ENCODE measurements at places on chromosomes 16 and 17. TPM values are rescaled to one million over a fixed set of nuclear protein-coding genes. Genes with fewer than 3 reads are reported as not detected.

The SECTM1 gene
- total RNA-seq: 1.4 TPM

DNA sequence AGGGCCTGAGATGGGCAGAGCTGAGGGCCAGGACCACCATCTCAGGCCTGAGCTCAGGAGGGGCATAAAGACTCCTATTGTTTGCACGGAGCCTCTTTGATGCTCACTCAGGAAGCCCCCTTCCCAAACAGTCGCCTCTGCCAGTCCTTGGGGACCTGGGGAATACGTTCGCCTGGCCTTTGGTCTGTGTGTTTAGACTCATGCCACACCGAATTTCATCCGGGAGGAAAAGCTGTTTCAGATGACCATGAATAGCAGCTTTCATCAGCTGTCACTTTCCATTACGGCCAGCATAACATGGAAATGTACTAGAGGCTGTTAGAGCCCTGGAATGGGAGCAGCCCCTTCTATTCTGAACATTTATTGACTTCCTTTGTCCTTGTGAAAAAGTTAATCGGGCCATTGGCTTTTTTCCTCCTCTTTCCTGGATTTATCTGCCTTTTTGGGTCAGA lies 139.0 kb downstream of the HS3ST3A1 start:
- DNase-seq: no peak

- DNase-seq: no peak
Measured at GRCh38 chr17:80251966-80252365, 8.7 kb upstream of the RNF213 start.

- DNase-seq: no peak
Measured at GRCh38 chr17:67246653-67247415, 1.8 kb upstream of the HELZ start.

DNA sequence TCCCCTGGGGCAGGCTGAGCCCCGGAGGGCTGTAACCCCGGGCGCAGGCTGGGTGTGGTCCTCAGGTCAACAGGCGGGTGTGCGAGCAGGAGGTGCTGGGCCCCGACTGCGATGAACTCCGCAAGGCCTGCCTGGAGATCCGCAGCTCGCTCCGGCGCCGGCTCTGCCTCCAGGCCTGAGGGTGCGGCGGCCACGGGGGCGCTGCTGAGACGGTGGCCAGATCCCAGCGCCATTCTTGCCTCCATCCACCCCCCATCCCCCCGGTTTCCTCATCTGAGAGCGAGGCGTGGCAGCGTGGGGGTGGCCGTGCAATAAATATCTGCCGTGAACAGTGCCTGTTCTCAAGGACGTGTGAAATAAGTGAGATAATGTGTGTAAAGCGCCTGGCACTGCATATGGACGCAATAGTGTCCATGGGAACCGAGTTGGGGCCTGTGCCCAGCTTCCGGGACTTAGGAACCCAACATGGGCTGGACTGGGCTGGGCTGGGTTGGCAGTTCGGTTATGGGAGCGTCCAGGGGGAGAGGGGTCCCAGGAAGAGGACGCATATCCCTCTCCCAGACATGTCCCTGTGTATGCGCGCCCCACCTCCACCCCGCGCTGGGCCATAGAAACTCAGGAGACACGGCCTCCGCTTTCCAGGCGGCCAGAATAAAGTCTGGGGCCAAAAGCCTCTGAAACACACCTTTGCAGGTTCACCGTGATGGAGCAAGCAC lies 15.0 kb downstream of the ZNF213 start:
- DNase-seq: peak; percentile 70

GRCh38 chr16:35176449-35176848 lies 1717.0 kb downstream of the TP53TG3F start:
- DNase-seq: no peak

The NPIPA5 gene
- total RNA-seq: 3.9 TPM

The LCMT1 gene
- total RNA-seq: 56.3 TPM

DNA sequence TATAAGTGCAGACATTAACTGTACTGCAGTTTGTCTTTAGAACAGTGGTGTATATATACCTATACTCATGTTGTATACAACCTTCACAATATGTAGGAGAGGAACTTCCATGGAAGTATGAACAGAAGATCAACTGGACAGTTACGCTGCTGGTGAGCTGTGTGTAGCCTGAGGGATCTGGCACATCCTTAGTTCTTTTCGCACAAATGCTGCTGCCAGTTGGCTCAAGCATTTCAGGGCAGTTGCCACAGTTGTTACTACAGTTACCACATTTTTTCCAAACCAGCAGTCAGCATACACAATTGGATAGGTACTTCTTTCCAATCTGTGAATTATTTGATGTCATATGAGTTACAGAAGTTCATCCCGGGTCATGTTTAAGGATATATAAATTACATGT lies 539.6 kb upstream of the HSBP1 start:
- DNase-seq: no peak

The OR4D1 gene
- not detected for total RNA-seq

GRCh38 chr16:54594601-54595391 lies 308.2 kb upstream of the IRX3 start:
- DNase-seq: no peak

DNA sequence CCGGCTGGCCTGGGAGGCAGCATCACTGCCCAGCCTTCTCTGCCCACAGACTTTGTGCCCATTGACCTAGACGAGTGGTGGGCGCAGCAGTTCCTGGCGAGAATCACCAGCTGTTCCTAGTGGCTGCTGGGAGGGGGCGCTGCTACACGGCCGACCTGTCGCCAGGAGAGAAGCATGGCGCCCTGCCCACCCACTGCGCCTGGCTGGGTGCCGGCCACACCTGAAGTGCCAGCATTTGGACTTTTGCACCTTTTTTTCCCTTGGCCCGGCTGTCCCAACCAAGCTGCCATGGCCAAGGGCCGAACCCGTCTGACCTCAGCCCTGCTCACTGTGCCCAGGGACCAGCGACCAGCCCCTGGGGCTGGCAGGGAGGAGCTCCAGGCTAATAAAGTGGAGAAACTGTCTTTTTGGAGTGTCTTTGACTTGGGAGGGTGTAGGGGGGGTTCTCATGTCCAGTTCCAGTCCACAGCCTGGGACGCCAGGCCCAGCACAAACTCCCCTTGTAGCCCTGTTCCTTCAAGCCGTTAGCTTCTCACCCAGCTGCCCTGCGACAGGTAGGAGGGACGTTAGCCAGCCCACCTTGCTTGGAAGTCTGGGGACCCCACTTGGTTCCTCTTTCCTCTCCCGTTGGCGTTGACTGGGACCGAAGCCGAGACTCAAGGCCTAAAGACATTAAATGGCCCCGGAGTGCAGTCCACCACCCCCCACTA lies 939 bp upstream of the WDR90 start:
- peak; percentile 55 for DNase-seq

GRCh38 chr16:4796982-4797804 lies 2.0 kb downstream of the SMIM22 start:
- DNase-seq: no peak

- no peak for DNase-seq
Measured at GRCh38 chr17:81922566-81923301, 4.8 kb upstream of the SIRT7 start.

The SCARF1 gene
- 0.24 TPM for total RNA-seq

The PROCA1 gene
- total RNA-seq: 4.6 TPM

DNA sequence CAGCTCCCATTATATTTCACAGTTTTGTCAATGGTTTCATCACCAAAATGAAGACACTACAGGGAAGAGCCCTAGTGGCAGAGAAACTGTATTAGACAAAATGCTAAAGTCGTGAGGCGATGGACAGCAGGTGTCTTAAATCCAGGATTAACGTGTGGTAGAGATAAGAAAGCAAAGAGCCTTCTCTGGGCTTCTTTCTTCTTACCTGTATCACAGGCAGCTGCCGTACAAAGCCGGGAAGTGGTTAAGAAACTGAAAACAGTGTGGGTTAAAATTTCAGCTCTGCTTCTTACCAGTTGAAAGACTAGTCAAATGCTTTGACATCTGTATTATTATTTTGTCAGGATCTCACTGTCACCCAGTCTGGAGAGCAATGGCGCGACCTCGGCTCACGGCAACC lies 98.2 kb upstream of the NUDT7 start:
- DNase-seq: no peak

- DNase-seq: no peak
Measured at GRCh38 chr16:57588831-57589230, 39.6 kb upstream of the ADGRG1 start.

The STH gene
- total RNA-seq: not detected

- DNase-seq: peak; percentile 65
Measured at GRCh38 chr16:73949574-73950320, 346.9 kb upstream of the PSMD7 start.

The NLRC5 gene
- 14.2 TPM for total RNA-seq

GRCh38 chr17:9576521-9577372 lies at the start of gene CFAP52:
Gene CFAP52, plus strand, starts transcription at chr17:9576642. Its CDS starts 54 bp downstream, at chr17:9576696.
- peak; percentile 88 for DNase-seq

DNA sequence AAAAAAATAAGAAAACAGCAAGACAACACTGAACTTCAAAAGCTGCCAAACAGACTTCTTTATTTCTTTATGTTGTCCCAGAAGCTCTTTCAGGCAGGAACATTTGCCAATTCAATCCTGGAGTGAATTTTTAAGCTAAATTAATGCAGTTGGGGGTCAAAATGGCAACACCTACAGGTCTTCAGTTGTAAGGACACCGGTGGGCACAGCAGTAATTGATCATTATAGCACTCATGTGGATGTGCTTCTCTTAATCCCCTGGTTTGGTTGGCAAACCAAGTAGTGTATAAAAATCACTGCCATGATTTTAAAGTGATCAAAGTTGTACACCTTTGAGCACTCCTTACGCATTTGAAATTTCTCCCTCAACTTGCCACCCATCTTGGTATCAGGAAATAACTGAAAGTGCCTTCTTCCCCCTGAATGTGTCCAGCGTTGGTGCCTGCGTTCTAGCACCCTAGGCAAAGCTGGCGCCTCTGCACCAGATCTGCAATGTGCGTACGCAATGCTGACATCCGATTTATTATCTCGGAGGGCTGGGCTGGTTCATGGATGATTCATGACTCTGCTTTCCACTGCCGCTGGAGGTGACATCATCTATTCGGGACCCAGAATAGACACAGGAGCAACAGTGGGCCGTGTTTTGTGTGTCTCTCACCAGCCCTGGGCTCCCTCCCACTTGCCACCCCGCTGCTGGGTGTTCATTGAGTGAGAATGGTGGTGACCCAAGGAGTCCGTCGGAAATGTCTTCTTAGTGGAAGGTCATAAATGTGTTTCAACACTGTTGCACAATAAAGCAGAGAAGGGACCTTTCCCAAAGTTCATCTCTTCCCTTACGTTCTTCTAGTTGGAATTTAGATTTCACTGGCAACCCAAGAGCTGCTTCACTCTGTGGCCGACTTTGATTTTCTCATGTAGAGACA lies 203.4 kb downstream of the CCDC182 start:
- peak; percentile 84 for DNase-seq

DNA sequence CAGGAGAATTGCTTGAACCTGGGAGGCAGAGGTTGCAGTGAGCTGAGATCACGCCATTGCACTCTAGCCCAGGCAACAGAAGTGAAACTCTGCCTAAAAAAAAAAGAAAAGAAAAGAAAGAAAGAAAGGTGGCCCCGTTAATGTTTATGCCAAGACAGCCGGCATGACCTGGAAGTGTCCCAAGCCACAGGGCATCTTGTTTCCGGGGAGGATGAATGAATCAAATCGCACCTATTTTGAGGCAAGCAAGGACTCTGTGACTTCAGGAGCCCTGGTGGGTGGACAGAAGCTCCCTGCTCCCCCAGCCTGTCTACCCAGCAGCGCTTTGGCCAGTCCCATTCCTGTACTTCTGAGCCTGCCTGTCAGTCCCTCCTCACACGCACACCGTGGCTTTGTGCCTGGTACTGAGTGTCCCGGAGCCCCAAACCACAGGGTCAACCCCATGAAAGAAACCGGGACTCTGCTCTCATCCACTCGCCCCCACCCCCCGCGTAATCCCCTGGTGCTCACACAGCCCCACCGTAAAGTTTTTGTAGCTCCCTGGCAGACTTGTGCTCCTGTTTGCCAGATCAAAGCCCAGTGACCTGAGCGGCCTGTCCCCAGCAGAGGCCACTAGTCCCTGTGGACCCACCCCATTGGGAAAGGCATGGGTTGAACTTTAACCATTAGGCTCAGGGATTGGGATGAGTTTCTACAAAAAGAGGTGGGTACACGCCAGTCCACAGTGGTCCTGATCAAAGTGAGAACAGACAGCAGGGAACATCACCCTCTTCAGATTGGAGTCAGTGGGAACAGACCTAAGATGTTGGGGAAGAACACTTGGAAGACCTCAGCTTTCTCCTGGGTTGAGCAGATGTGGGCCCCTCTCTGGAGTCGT lies 19.3 kb downstream of the CD2BP2 start:
- DNase-seq: no peak

All from A673 (cell line).